ENCODE measurements at places on chromosomes 3 and 15. TPM values are rescaled to one million over a fixed set of nuclear protein-coding genes. Genes with fewer than 3 reads are reported as not detected.

Gene FBLN2
- 43.0 TPM for total RNA-seq

Gene LEKR1
- total RNA-seq: 2.2 TPM

Gene FBN1
- total RNA-seq: 954 TPM

Gene TRPM1
- total RNA-seq: under 0.01 TPM
